ENCODE measurements at places on chromosomes 5 and 9. TPM values are rescaled to one million over a fixed set of nuclear protein-coding genes. Genes with fewer than 3 reads are reported as not detected.

PCDHGA2 gene
- 0.10 TPM for total RNA-seq

FSTL4 gene
- total RNA-seq = 0.39 TPM

GDA gene
- 1.2 TPM for total RNA-seq

HSDL2 gene
- 25.5 TPM for total RNA-seq

LECT2 gene
- not detected for total RNA-seq

TXNDC8 gene
- total RNA-seq = not detected

PCDHGA10 gene
- 1.8 TPM for total RNA-seq

IGIP gene
- total RNA-seq = 1.4 TPM

INVS gene
- 20.4 TPM for total RNA-seq

DMGDH gene
- 0.07 TPM for total RNA-seq

MEGF10 gene
- total RNA-seq = not detected

Data from foreskin keratinocyte (primary cell).